ENCODE measurements at places on chromosomes 11 and 22.

DNA sequence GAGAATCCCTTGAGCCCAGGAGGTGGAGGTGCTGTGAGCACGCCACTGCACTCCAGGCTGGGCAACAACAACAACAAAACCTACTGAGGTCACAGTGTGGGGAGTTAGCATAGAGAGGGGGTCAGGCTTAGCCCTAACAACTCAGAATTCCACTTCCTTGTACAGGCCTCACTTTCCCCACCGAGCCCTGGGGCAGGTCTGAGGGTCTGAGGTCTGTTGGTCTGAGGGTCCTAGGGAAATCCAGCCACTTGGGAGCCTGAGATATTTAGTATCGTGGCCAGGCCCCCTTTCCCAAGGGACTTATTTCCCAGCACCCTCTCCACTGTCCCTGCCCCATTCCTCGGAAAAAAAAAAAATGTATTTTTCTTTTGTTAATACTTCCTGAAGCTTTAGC, 34.8 kb upstream of the HORMAD2 start:
- no peak for DNase-seq

GRCh38 chr11:120929664-120930154, 94.2 kb upstream of the TBCEL start:
- no peak for DNase-seq

DNA sequence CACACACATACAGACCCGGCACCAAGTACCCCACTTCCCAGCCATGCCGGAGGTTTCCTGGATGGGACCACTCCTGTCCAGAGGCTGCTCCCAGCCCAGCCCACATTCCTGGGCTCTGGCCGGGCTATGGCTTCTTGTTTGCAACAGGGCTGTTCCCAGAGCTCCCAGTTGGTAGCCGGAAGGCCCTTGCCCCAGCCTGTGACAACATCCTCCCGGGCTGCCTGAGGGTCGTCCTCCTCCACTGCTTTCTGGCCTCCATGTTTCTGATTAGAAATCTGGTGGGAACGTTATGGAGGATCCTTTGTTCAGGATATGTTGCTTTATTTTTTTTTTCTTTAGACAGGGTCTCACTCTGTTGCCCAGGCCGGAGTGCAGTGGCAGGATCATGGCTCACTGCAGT, 952 bp upstream of the CYP2D6 start:
- DNase-seq = no peak

- DNase-seq = no peak
Measured at GRCh38 chr11:73975479-73975757, 7.2 kb downstream of the UCP2 start.
